CD4-positive, alpha-beta T cell treated with Interleukin-12 subunit alpha and Interleukin-12 subunit beta, for 1 hour (primary cell): ENCODE measurements at places on chromosomes 2 and 18.

DNA sequence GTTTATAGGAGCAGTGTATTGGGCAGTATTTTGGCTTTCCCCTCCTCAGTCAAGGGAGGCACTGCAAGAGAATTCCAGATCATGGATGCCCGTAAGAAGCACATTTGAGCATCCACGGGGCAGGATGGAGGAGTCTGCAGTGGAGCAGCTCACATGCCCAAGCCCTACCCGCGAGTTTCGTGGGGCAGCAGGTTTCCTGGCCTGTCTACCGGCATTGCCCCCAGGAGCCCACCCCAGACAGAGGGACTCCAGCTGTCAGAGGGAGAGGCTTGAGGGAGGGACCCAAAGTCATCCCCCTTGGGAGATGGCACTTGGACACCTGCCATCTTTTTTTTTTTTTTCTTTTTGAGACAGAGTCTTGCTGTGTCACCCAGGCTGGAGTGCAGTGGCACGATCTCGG, 31.3 kb downstream of the TMEM177 start:
- DNase-seq, result no peak

DNA sequence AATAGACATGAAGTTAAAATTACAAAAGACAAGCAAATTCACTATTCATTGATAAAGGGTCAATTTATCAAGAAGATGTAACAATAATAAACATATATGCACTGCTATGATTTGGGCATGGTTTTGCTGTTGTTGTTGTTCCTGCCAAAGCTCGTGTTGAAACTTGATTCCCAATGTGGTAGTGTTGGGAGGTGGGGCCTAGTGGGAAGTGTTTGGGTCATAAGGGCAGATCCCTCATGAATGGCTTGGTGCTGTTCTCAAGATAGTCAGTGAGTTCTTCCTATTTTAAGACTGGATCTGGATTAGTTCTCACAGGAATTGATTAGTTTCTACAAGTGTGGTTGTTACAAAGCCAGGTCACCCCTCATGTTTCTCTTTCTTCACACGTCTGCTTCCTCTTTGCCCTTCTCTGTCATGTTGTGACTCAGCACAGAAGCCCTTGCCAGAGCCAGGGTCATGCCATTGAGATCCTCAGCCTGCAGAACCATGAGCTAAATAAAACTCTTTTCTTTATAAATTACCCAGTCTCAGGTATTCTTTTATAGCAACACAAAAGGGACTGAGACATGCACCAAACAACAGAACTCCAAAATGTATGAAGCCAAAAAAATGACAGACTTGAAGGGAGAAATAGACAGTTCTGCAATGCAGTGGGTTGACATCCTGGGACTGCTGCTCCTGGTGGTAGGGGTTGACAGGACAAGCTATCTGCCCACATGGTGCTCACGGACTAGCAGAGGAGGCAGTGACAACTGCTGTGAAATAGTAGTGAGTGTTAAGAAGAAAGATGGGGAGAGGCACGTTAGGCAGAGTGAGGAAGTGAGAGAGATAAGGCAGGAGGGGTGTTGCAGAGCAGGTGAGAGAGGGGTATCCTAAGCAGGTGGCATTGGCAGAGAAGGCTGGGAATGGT, 18.6 kb upstream of the SKA1 start:
- no peak for DNase-seq

- no peak for DNase-seq
These were observed 131.7 kb upstream of the NDUFV2 start for GRCh38 chr18:8970843-8971242.

DNA sequence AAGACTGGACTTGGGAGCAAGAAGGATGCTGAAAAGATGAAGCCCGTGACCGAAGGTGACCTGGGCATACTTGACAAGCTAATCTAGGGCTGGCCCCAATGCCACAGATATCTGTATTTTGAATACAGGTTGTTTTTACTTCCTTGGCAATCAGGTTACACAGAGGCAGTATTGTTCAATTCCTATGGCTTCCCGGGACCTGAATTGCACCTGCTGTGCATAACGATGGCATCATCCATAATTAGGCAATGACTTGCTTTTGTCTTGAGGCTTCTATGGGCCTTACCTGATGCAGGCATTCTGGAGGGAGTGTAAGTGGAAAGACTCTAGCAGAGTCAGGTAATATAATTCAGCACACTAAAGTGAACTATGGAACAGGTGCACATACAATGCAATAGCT, 60.6 kb upstream of the CUL3 start:
- no peak for DNase-seq

GRCh38 chr18:77044866-77045664, 87.5 kb downstream of the MBP start:
- no peak for DNase-seq

- no peak for DNase-seq
These were observed 59.9 kb upstream of the SPAG16 start for GRCh38 chr2:213224366-213224765.

GRCh38 chr18:59446012-59446411, 86.9 kb upstream of the LMAN1 start:
- no peak for DNase-seq

DNA sequence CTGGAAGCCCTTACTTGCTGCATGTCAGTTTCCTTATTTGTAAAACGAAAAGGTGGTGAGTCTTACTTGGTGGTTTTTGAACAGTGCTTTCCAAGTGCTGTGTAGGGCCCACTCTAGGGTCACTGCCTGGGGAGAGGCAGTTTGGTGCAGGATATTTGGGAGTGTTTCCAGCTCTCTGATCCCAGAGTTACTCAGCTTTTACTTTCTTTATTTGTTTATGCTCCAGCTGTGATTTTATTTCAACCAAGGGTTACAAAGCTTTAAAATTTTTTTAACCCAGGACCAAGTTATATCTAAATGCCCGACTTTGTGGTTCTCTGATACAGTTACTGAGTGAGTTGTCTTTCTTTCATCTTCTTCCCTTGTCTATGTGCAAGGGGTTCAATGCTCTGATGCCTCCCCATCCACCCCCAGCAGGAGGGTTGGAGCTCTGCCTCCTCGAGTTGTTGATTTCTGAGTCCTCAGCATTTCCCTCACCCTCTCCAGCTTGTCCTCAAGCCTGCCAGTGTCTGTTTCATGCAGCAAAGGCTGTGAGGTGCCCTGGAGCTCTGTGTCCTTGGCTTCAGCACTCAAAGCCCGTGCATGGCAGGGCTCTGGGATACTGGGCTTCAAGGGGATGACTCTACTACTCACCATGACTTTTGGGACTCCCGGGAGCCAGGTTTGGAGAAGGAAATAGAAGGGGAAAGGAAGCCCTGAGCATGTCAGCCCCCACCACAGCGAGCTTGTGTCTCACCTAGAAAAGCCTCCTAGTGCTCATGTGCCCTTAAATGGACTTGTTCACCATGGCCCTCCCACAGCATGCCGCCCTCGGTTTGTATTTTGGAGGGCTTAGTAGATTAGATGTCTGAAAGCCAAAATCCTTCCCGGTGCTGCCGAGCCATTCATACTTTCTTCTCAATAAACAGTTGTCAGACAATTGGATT, 236.8 kb downstream of the SETBP1 start:
- DNase-seq, result no peak

DNA sequence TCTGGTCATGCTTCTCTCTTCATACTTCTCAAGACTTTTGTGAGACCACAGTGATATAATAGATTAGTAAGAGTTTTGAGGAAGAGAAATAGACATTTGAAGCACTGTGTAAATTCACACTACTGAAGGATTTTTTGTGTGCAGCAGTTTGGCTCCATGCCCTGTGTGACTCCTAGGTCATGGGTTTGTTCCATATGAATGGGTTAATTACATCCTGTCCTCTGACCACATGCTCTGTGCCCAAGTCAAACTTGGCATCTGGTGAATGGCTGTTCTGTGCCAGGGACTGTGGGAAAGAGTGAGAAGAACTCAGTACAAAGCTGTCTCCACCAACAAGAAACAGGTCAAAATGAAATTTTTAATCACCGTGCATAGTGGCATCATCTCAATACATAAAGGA, 304.0 kb downstream of the LNPK start:
- DNase-seq, result no peak

- no peak for DNase-seq
These were observed 191.9 kb upstream of the CRIM1 start for GRCh38 chr2:36163520-36164254.

DNA sequence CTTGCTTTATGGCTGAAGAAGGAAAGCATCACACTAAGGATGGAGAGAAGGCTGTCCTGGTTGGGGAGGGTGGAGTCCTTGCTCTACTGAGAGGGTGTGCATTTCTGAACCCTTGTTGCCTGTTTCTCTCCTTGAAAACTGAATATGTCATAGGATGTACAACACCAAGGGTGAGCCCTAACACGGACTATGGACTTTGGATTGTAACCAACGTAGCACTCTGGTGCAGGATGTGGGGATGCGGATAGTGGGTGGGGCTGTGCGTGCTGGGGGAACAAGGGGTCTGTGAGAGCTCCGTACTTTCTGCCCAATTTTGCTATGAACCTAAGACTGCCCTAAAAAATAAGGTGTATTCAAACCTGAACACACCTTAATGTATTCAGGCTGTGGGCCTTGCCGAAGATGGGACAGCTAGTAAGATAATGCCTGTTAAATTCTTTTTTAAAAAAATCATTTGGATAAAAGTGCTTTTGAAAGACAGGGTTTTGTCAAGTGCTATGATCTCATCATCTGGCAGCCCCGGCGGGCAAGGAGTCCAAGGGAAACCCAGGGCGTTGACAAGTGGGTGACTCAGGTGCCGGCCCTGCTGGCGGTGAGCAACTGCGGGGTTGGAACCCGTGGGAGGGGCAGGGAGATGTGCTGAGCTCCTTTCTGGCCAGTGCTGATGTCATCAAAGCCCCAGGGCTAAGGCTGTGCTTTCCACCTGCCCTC, 54.0 kb downstream of the GATA6 start:
- DNase-seq, result no peak

DNA sequence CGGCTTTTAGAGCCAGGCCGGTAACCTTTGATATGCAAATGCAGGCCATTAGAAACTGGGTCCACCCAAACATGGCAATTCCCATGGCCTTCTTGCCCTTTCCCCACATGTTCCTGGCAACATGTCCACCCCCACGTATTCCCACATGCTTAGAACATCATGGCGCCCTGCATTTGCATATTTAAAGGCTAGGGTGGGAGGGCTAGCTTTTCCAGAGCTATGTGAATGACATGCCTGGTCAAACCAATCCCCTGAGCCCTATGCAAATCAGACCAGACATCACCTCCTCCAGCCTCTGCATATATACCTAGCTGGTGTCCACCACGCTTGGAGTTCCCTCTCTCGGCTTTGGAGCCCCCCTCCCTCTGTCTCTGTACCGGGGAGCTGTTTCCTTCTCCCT, 481.9 kb downstream of the CDH2 start:
- no peak for DNase-seq

- DNase-seq, result no peak
These were observed 187.7 kb downstream of the MYO3B start for GRCh38 chr2:170365686-170366085.

- DNase-seq, result no peak
These were observed 35.2 kb downstream of the TMEM163 start for GRCh38 chr2:134683561-134684112.

DNA sequence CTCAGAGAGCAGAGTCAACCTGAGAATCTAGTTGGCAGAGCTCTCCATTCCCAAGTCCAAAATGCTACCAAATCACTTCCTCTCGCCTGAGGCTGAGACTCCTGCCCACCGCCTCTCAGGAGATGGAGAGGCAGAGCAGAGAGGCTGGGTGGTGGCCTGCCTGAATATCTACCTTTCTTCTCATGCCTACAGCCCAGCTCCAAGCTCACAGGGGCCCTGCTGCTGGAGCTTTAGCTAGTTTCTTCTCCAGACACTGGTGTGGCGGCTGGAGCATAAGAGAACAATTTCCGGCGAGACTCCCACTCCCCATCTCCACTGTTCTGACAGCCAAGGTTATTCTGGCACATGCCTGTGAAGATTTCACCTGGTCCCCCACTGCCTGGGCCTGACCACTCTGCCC, 8.1 kb upstream of the CYP26B1 start:
- DNase-seq, result no peak

DNA sequence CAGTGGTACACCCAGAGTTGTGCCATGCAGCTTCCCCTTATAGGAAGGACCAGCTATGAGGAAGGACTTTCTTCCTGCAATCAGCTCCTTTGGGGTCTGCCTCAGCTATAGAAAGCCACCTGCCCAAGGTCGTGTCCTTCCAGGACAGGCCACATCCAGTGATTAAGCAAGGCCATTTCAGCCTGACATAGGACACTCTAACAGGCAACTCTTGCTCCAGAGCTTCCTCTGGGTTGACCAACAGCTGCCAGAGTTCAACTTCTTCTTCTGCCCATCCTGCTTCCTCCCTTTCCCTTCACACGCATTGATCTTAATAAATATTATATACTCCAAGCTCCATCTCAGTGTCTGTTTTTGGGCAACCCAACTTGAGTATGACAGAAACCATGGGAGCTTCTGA, 12.8 kb downstream of the LRP2 start:
- DNase-seq, result no peak

- peak; percentile 28 for DNase-seq
These were observed 44.5 kb upstream of the RMND5A start for GRCh38 chr2:86675511-86676015.

DNA sequence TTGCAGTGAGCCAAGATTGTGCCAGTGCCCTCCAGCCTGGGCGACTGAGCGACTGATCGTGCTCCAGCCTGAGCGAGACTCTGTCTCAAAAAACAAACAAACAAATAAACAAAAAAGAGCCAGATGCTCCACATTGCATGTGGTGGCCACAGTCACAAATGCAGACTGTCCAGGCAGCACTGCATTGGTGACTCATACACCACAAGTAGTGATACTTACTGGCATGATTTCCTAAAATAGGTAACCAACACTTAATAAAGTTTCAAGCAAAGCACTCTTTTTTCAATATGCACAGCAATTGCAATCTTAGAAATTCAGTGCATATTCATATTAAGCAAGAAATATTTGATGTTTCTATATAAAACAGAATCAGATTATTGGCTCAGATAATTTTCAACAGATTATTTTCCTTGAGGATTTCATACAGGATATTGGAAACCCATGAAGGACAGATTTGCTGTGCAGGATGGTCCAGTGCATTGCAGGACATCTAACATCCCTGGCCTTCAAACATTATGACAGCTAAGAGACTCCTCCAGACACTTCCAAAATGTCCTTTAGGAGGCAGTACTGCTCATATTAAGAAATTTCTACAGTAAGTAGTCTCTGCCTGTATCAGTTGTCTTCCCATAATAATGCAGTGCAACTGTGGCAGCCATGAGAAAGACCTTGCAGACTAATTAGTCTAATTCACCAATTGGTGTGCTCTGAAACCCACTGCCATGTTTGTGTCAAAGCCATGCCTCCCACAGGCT, 10.5 kb upstream of the SLC1A4 start:
- peak; percentile 27 for DNase-seq

- no peak for DNase-seq
These were observed 91.5 kb upstream of the STK39 start for GRCh38 chr2:168338803-168339437.

- no peak for DNase-seq
These were observed 117.5 kb downstream of the TMEM163 start for GRCh38 chr2:134601264-134601663.
